ENCODE measurements at places on chromosomes 3 and 15.

DNA sequence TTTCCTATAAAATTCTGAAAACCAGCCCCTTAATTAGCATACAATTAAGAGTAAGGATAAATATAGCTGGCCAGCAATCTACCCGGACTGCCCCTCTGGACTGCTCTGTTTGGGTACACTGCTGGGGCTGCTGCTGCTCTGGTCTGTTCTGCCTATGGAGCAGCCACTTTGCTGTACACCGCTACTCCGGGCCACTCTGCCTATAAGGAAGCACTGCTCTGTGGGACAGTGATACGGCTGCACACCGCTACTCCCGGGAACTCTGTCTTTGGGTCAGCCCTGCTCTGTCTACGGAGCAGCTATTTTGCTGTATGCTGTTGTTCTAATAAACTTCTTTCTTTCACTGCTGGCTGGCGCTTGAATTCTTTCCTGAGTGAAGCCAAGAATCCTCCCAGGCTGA is 316.5 kb upstream of the PLSCR5 start:
- no peak for DNase-seq

DNA sequence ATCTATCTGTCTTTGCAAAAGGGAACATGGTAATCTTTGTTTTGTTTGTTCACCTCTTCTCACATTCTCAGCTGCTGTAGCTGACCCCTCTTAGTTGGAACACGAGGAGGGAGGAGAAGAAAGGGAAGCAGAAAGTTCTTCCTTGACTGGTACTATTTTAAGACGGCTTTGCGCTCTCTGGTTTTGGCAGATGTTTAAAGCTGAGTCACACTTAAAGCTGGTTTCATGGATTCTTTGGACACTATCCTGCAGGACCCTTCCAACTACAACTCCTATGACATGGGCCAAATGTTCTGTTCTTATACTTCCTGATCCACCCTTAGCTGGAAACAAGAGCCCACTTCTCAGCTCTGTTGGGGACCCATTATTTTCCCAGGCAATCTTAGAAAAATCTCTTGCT is 40.6 kb upstream of the FXR1 start:
- DNase-seq: no peak

GRCh38 chr3:55158345-55158744 is 230.5 kb upstream of the LRTM1 start:
- DNase-seq: no peak

GRCh38 chr3:71583566-71584393 is at the start of gene FOXP1:
Gene FOXP1 (minus strand): TSS chr3:71583728. CDS start chr3:71198381, 385,347 bp downstream.
- DNase-seq: peak; percentile 26

DNA sequence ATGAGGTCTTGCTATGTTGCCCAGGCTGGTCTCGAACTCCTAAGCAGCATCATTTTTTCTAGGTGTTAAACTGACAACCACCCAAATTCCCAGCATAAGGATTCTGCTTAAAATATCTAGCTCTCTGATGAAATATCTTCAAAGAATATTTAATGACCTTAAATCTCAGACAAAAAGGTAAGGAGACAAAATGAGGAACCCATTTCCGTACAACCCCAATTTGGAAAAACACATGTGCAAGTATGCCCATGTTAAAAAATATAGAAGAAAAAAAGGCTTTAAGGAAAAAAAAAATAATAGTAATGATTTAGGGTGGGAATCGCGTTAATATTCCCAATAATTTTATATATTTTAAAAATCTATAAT is 1.4 kb upstream of the SACM1L start:
- DNase-seq: no peak

DNA sequence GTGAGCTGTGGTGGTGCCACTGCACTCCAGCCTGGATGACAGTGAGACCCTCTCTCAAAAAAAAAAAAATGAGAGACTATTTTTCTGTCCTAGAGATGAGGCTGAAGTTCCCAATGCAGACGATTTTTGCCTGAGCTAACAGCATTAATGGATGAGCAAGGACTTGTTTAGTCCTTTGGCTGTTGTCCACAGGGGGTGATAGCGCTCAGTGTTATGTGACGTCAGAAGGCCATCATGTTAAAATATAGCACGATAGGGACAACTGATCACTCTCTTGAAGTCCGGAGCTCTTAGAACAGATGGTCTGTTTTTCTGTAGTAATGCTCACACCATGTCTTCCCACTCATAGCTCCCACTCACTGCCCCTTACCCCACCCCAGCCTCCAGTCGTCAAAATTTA is 6.8 kb downstream of the TRNT1 start:
- no peak for DNase-seq

GRCh38 chr15:52546031-52546751 is 17.5 kb upstream of the MYO5A start:
- DNase-seq: no peak

GRCh38 chr15:65183865-65184159 is 1.3 kb downstream of the CLPX start:
- no peak for DNase-seq

DNA sequence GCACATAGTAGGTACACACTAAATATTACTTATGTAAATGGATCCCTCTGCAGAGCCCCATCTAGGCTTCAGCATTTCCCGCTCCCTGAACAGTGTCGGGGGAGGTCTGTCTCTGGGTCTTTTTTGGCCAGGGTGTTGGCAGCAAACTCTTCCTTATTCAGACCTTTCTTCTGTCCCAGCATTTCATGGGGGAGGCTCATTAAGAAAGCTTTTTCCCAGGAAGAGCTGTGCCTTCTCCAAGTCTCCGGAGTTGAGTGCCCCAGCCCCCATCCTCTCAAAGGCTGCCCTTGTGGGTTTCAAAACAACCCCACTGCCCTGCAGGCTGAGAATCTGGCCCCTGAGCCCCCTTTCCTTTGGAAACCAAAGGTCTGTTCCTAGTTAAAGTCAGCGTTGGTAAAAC is 25.1 kb downstream of the SLC6A11 start:
- DNase-seq: no peak

All from stimulated activated CD8-positive, alpha-beta memory T cell treated with anti-CD3 and anti-CD28 coated beads, Interleukin-7, amount 100 ng/mL, for 24 hours (primary cell).